Activated B cell treated with CpG ODN at 0.5 μM for 24 hours (primary cell): ENCODE measurements at places on chromosomes 12 and 14.

- DNase-seq, result no peak
Observed at GRCh38 chr12:51415931-51416330, 8.7 kb upstream of the SLC4A8 start.

DNA sequence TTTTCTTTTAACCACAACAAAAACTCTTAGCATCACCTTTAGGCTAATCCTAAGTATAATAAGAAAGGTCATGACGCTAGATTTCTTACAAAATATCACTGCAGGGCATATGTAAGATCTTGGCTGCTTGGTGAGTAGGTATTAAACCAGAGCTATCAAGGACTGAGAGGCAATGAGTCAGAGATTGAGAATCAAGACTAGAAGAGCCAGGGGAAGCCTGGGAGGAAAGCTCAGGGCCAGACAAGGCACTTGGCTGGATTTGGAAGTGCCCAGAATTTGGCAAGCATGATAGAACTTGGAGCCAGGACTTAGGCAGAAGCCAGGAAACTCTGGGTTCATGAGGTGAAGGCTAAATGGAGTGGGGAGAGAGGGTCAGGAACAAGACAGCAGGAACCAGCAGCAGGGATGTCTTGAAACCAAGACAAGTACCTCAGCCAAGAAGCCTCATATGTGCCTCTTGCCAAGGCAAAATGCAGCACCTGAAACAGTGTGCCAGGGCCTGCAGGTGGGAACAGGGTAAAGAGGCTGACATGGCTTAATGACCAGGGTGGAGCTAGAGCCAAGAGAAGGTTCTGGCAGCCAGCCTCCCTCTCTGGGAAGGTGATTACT, 49.9 kb downstream of the PTHLH start:
- no peak for DNase-seq

GRCh38 chr12:2390850-2391390, 338.1 kb downstream of the CACNA1C start:
- no peak for DNase-seq

DNA sequence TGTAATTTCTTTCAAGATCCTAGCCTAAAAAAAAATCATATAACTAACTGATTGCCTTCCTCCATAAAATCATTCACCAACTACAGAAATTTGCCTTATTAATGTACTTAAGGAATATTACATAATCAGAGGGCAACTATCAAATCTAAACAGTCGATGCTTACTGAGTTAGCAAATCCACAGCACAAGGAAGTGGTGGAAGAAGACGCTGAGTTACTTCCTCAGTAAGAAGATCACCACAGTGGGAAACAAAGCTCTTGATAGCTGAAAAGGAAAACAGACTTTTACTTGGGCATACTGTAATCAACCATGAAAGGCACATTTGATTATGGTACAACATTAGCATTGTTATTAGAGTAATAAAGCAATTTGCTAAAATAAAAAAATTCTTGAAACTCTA, 48.7 kb downstream of the HEATR5A start:
- no peak for DNase-seq

DNA sequence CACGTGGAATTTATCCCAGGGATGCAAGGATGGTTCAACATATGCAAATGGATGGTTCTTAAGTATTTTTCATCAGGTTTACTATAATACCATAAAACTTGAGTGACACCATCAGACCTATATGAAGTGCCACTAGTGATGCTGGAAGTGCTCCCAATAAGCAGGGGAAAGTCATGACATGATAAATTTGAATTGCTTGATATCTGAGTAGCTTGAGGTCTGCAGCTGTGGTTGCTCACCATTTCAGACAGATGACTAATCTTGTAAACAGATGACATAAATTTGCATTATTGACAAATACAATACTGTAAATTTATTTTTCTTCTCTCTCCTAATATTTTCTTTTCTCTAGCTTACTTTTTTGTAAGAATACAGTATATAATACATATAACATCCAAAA, 13.7 kb upstream of the PRPF39 start:
- no peak for DNase-seq

DNA sequence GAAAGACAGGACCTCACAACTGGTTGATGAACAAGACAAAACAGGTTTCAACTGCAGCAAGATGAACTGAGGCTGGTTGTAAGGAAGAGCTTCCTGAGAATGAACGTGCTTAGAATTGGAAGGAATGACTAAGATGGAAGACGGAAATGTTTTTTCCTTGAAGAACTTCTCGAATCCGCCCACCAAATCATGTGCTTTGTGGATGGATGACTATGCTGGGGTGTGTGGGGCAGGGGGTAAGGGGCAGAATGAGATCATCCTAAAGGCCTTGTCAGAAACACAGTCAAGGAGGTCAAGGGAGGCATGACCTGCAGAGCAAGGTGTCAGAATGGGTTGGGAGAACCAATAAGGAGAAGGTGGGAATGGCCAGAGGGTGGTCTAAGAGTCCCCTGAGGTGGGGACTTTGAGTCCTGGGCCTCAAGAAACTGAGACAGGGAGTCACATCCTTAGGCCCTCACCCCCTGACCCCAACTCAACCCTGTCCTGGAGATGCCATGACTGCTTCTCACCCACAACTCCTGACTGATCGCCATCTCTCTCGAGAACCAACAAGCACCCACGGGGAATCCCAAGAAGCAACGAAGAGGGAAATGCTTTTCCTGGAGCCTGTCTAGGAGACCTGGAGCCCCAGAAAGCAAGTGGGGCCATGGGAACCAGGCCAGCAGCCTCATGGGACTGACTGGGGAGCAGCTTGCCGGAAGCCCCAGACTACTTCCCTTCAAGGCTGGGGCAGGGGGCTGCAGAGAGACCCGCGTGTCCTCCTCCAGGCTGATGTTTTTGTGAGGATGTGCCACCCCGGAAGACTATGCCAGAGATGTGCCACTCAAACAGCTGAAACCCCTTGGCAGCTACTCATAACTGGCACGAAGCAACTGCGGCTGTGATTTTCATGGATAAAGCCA, 84.0 kb downstream of the ACTN1 start:
- no peak for DNase-seq

DNA sequence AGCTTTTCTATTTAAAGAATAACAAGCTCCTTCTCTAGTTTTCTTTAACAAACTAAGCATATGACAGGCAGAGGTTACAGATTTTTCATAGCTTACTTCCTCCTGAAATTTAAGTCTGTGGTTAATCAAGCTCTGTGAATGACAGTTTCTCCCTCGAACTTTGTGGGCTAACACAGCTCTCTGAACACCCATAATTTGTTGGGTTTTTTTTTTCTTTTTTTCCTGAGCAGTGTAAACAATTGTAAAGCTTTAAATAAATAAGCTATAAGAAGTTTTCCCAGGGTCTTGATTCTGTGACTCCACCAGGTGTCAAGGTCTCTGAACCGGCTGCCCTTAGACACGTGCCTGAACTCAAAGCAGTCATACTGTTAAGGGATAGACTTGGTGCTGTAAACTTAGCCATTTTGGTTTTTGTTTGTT, 128.1 kb upstream of the AMIGO2 start:
- no peak for DNase-seq

- DNase-seq, result no peak
Observed at GRCh38 chr14:103509864-103510723, 12.5 kb downstream of the CKB start.

GRCh38 chr12:118237908-118238307, 102.0 kb downstream of the PEBP1 start:
- DNase-seq, result no peak

DNA sequence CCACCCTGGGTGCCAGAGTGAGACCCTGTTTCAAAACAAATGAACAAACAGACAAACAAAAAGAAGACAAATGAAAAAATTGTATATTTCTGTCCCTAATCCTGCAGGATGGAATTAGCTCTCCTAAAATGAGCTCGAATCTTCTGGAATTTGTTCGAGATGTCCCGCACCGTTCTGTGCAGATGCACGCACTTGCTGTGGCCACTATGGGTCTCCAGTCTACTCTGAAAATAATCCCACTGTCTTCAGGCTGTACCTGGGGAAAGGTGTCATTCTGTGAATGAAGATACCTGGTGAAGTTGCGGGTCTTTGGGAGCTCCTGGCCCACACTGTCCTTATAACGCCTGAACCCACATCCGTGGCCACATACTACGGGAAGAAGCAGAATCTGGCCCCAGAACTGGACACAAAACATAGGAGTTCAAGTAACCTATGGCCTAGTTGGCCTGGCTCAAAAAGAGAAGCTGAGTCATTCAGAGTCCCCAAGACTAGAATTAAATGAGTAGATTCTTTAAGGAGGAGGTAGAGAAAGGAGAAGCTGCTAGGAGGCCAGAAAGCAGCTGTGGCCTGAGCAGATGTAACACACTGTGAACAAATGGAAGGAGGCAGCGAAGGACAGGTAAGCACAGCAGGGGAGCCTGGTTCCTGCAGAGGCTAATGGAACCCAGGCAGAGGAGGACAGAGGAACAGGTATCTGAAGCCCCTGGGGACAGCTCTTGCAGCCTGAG, 108.6 kb downstream of the FOXN3 start:
- peak; percentile 25 for DNase-seq

- no peak for DNase-seq
Observed at GRCh38 chr12:29255042-29255441, 106.0 kb downstream of the FAR2 start.

GRCh38 chr12:57927086-57927485, 14.3 kb upstream of the ATP23 start:
- DNase-seq, result no peak

DNA sequence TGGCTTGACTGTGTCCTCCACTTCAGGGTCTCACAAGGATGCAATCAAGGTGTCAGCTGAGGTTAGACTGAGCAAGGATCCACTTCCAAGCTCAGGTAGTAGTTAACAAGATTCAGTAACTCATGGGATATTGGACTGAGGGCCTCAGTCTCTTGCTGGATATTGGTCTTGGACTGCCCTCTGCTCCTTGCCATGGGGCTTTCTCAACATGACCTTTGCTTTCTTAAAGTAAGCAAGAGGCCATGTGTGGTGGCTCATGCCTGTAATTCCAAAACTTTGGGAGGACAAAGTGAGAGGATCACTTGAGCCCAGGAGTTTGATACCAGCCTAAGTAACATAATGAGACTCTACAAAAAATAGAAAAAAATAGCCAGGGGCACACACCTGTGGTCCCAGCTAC, 231.3 kb upstream of the AMIGO2 start:
- no peak for DNase-seq

- DNase-seq, result no peak
Observed at GRCh38 chr12:3244219-3244750, 167.1 kb downstream of the TSPAN9 start.

DNA sequence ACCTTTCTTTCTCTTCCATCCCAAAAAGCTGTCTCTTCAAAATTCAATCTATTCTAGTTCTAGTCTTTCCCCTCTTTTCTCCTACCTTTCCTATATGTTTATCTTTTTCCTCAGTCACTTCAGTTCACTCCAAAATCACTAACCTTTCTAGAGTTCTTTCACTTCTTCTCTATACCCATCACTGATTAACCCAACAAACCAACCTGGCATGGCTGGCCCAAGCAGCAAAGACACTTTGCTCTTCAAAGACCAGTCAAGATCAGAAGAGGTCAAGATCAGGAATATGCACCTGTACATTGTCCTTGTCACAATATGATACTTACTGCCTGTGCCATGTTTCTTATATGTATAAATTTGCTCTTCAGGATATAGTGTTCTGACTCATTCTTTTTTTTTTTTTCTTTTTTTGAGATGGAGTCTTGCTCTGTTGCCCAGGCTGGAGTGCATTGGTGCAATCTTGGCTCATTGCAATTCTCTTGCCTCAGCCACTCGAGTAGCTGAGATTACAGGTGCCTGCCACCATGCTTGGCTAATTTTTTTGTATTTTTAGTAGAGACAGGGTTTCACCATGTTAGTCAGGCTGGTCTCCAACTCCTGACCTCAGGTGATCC, 112.9 kb downstream of the C12orf42 start:
- DNase-seq, result no peak

DNA sequence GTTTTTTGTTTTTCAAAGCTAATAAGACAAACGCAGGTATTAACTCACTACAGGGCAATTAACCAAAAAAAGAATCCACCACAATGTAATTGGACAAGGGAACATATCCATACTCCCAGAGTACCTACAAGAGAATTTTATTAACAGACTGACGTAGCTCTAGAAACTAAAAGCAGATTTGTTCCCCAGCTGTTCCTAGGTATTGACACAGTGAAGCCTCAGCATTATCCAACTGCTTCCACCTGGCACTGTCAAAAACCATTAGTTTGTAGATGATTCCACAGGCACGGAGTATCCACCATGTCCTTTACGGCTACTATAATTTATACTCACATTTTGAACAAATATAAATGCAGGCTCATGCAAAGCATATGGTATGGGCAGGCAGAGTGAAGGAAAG, 22.3 kb downstream of the PPM1H start:
- DNase-seq, result no peak

- no peak for DNase-seq
Observed at GRCh38 chr14:71491931-71492330, 440.3 kb upstream of the RGS6 start.

GRCh38 chr12:102356690-102357089, 123.7 kb downstream of the IGF1 start:
- no peak for DNase-seq

- DNase-seq, result no peak
Observed at GRCh38 chr14:59265808-59266207, 77.3 kb downstream of the DAAM1 start.

GRCh38 chr12:45708363-45708762, 21.1 kb upstream of the ARID2 start:
- no peak for DNase-seq

GRCh38 chr12:45966486-45966885, 23.9 kb downstream of the SCAF11 start:
- no peak for DNase-seq

GRCh38 chr12:124509300-124509675, 58.1 kb downstream of the NCOR2 start:
- DNase-seq, result no peak

GRCh38 chr12:94039914-94040313, 108.5 kb upstream of the PLXNC1 start:
- DNase-seq, result no peak

DNA sequence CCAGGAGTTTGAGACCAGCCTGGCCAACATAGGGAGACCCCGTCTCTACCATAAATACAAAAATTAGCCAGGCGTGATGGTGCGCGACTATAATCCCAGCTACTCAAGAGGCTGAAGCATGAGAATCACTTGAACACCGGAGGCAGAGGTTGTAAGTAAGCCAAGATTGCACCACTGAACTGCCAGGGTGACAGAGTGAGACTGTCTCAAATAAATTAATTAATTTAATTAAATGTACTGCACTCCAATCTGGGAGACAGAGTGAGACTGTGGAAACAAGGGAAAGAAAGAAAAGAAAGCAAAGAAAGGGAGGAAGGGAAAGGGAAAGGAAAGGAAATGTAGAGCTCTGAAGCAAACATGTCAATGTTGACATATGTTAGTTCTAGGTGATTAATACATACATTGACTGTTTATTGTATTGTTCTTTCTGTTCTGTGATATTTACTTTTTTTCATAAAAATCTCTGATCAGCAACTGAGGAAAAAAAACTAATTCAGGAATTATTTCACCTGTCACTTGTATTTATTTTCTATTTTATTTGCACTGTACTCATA, 99.6 kb downstream of the DENND5B start:
- no peak for DNase-seq
